ENCODE measurements at places on chromosomes 2 and 18.

- DNase-seq: no peak
Observed at GRCh38 chr2:143572421-143572820, 443.2 kb downstream of the ARHGAP15 start.

- DNase-seq: no peak
Observed at GRCh38 chr18:46468426-46469180, 188.4 kb downstream of the LOXHD1 start.

DNA sequence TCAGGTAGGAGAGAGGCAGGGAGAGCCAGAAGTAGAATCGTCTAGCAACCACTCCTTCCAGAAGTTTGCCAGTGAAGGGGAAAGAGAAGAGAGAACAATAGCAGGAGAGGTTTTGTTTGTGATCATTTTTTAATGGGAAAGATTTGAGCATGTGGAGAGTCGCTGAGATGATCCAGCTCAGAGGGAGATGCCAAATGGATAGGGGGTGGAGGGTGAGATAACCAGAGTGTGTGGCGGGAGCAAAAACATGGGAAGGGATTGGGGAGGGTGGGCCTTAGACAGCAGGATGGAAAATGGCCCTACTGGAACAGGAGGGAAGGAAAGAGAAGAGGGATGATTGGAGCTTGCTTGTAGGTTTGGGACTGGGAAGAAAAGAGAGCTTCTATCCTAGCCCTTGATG lies 269.8 kb downstream of the GLI2 start:
- DNase-seq: no peak

GRCh38 chr2:138321458-138321857 lies 180.1 kb upstream of the SPOPL start:
- no peak for DNase-seq

- peak; percentile 41 for DNase-seq
Observed at GRCh38 chr2:119659601-119660342, 19.2 kb upstream of the TMEM177 start.

DNA sequence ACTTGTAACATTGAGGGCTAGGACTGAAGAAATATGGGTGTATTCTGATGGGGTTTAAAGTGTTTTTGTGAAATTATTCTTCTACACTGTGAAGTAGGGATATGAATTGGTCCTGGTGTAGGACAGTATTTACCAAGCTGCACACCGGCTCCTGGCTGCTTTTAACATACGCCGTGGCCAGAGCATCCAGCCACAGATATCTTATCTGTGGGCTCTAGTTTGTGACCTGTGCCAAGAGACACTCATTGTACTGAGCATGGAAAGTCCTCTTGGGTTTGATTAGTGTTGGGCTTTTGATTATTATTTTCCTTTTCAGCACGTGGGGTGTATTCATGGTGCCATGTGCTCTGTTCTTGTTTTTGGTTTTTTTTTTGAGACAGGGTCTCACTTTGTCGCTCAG lies 8.0 kb downstream of the USP39 start:
- DNase-seq: no peak

DNA sequence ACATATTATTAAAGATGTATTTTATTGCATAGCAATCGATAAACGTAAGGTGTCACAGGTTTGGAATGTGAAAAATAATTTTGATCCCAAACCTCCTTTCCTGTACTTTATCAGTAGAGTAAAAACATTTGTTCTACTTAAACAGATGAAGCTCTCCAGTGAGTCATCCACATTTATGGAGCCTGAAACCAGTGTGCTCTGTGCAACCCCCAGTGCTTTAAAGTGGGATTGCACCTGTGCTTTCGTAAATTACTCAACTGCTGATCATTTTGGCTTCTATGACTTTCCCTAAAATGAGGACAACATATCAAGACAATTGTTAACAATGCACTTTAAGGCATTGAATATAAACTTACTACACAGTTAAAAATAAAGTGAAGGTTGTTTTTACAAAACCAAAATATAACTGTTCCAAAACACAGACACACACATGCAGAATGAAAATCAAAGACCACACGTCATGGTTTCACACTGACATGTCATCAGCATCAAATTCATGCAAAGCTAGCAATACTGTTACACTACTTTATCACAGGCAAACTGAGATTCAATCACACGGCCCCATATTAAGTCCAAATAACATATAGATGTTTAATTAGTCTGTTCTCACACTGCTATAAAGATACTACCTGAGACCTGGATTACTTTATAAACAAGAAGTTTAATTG lies 9.7 kb downstream of the TMEM18 start:
- peak; percentile 84 for DNase-seq

DNA sequence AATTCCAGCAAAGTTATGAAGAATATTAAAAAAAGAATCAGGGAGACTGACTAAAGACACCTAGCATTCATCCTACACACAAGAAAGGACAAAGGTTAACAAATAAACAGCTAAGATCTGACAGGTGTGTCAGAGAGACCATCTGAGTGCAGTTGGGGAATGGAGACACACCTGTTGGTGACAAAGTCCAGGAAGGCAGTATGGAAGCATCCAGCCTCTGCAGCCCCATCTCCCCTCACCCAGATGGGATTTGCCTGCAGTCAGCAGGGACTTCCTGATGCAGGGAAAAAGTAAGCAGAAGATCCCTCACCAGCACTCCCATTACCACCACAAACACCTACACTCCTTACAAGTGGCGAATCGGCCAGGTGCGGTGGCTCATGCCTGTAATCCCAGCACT lies 37.9 kb downstream of the USP34 start:
- no peak for DNase-seq

- DNase-seq: peak; percentile 99
Observed at GRCh38 chr2:213284105-213285090, at the start of gene SPAG16. TSS of gene SPAG16 (plus strand) at chr2:213284464.

GRCh38 chr2:66694087-66694860 lies 259.3 kb downstream of the MEIS1 start:
- no peak for DNase-seq

GRCh38 chr2:96320728-96321622 lies 4.1 kb upstream of the ITPRIPL1 start:
- no peak for DNase-seq

- no peak for DNase-seq
Observed at GRCh38 chr2:28626891-28627421, 124.7 kb upstream of the PPP1CB start.

DNA sequence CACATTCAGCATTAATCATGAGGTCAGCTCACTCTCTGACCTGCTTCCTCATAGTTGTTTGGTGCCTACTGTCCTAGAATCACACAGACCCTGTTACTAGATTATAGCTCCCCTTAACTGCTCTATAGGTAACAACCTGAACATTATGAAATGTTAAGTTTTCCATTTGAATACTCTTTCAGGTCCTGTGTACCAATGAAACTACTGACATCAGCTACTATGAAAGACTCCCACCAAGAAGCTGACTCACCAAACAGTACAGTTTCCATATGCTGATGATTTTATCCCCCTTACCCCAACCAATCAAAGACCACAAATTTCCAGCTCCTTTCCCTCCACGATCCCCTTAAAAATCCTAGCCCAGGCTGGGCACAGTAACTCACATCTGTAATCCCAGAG lies 56.3 kb downstream of the SRBD1 start:
- peak; percentile 59 for DNase-seq
